ENCODE measurements at places on chromosomes 6 and 20.

GRCh38 chr6:154512201-154512600, 1.7 kb upstream of the CNKSR3 start:
- DNase-seq: no peak

GRCh38 chr6:75077701-75078100, 128.2 kb downstream of the COL12A1 start:
- no peak for DNase-seq

GRCh38 chr6:31042806-31043205, 32.5 kb downstream of the MUC22 start:
- DNase-seq: peak; percentile 17

DNA sequence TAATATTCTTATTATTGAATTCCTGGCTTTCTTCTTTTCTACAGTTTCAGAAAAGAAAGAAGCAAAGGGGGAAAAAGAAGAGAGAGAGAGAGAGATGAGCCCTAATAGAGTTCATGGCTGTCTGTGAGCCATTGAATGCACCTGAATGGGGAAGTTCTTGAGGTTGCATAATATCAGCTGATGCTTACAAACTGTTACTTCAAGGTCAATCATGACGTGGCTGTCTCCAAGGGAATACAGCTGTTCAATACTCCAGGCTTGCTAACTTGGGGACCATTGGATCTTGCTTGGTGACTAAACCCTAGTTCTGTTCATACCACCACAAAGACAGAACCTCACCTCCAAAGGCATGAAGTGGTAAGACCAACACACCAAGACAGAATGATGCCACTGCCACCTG, 180.4 kb downstream of the ADGRG6 start:
- no peak for DNase-seq

DNA sequence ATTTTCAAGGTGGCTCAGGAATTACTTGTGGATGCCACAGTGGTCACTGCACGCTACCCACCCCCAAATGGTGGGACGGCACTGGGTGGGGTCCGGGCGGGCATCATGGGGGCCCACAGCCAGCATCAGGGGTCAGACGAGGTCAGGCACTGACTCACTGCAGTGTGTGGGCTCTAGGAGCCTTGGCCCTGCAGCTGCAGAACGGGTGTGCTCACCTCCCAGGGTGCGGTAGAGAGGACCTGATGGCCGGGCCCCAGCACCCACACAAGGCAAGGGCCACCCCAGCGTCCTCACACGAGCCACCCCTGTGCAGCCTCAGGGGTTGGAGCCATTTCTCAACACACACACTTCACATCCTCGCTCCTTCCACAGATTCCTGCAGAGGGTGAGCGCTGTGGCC, 34.3 kb downstream of the KCNQ2 start:
- DNase-seq: no peak

DNA sequence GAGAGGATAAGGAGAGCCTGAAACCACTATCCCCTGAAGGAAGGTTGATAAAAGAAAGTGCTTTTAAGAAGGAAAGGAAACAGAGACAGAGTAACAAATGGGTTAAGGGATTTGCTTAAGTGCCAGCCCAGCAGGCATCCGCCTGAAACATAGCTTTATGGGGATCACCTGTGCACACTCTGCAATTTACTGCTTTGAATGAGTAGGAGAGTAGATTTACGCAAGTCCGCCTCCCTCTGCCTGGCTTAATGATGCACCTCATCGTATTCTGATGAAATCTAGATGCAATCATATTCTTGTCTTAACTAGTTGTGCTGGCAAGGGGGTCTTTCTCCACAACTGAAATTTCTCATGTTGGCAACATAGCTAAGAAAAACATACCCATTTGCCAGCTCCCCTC, 101.1 kb upstream of the ID4 start:
- DNase-seq: no peak

- DNase-seq: no peak
Observed at GRCh38 chr6:136155191-136155590, 94.9 kb downstream of the MTFR2 start.

GRCh38 chr6:151782560-151782959, 24.9 kb upstream of the ESR1 start:
- DNase-seq: no peak

- DNase-seq: no peak
Observed at GRCh38 chr20:63488315-63489251, 10.3 kb downstream of the EEF1A2 start.

GRCh38 chr20:57346477-57346876, 4.6 kb upstream of the RAE1 start:
- peak; percentile 56 for DNase-seq

DNA sequence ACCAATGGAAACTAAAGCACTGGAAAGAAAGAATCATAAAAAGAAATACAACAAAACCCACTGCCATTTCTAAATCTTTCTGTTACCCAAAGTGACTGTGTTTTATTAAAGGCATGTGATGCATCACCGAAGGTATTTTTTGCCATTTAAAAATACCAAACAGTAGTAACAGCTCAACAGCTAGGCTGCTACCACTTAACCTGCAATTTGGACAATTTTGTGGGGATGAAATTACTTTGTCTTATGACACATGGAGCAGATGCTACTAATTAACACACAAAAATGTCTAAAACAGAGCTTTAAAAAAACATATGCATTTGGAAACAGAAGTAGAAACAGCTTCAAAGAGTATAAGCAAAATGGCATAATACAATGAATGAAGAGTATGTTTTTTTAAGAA, 97.4 kb downstream of the ATXN1 start:
- DNase-seq: no peak

DNA sequence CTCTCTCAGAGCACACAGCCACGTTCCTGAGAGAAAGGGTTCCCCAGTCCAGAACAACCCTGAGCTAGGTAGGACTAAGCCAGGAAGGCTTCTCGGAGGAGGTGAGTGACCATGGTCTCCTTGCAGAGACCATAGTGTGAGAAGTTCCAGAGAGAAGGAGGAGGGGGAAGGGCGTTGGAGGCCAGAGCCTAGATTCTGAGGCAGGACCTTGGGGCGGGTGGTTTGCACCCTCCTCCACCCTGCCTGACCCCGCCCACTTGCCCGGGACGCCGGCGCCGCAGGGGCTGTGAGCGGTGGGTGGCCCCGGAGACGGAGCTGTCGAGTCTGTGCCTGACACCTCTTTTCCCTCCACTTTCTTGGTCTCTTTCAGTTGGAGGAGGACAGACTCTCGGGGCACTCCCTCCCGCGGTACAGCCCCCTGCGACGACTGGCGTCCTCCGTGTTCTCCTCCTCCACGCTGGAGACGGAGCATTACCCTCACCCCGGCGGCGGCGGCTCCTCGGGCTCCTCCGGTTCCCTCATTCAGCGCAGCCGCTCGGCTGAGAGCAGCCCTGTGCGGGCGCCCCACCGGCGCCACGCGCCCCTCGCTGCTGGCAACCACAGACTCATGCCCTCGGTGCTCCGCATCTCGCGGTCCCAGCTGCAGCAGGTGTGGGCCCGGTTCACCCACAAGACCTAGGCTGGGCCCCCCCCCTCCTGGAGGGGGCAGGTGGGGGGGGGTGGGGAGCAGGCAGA, 26.2 kb downstream of the TTBK1 start:
- peak; percentile 44 for DNase-seq

DNA sequence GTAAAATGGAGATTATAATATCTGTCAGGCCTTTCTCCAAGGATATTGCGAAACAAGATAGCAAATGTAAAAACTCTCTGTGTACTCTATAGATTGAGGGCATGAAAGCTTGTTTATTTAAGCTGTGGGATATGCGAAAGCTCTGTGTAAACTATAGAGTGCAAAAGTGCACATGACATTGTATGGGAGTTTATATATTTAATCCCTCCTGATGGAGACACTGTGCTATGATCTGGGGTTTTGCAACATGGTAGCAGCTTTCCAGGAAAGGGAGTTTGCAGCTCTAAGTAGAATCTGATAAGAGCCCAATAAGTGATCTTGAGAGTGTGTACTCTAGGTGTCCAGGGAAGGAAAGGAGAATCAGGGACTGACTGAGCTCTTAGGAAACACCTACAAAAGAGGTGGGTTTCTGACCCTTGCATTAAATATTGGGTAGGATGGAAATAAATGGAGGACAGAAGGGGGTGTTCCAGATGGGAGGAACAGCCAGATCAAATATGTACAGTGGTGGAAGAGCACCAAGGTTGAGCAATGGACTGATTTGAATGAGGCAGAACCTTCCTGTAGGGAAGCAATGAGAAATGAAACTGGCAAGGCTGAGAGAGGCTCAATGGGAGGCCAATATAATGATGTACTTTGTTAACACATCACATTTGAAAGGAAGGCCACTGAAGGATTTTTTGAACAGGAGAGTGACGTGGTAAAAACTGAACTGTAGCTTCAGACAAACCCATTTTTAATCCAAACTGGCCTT, 450.1 kb downstream of the GJA1 start:
- no peak for DNase-seq

GRCh38 chr6:25359891-25360290, 80.7 kb downstream of the CARMIL1 start:
- no peak for DNase-seq

DNA sequence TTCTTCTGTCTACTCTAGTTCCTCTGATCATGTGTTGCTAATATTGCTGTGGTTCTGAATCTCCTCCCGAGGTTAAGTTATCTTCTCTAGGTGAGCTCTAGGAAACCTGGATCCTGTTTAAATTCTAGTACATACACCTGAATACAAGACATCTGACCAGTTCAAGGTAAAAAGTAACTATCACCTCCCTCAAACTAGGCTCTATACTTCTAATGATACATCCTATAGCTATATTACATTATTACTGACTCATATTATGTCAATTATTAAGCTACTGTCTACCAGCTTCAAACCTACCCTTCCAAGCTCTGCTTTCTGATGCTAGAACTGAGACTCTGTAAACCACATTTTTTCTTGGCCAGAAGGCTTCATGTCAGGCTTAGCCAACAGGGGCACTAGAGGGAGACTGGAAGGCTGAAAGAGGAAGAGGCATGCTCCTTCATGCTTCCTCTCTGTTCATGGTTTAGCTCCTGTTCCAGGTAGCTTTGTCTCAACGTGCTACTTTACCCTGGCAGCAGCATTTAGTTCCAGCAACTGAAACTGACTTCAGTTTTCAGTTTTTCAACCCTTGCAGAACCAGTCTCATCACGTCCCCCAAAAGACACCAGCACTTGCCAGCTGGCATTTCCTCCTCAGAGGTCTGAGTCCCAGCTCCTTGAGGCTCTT, 148.4 kb upstream of the TOP1 start:
- no peak for DNase-seq

DNA sequence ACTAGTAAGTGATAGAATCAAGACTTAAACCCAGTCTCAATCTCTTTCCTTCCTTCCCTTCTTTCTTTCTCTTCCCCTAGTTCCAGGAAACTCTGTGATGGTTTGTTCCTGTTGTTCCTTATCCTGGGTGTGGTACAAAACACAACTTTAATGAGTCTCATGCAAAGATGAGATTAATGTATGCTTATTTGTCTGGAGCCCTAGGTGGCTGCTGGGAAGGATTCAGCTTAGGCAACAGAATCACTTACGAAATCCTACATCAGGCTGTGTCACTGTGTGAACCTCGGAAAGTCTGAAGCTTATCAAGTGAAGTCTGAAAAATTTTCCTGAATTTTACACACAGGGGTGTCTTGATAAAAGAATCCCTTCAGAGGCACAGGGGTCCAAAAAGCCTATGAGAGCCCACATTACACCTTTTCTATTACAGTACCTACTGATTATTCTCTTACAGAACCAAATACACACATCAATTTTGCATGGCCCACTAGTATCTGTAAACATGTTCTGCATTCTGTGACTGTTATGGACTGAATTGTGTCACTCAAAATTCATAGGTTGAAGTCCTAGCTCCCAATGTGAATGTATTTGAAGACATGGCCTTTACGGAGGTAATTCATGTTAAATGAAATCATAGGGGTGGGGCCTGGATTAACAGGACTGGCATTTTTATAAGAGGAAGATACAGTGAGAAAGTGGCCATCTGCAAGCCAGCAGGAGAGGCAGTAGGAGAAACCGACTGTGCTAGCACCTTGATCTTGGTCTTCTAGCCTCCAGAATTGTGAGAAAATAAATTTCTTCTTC, 144.7 kb downstream of the MYB start:
- no peak for DNase-seq

GRCh38 chr6:152380993-152381898, 255.9 kb downstream of the SYNE1 start:
- no peak for DNase-seq

GRCh38 chr20:46063151-46063550, 26.6 kb downstream of the NCOA5 start:
- DNase-seq: no peak

GRCh38 chr20:63864545-63864977, 509 bp upstream of the TPD52L2 start:
- no peak for DNase-seq

GRCh38 chr20:45174434-45175364, at the start of gene PI3:
Gene PI3 (plus strand): TSS chr20:45174902. CDS start chr20:45174923, 21 bp downstream.
- DNase-seq: no peak

- no peak for DNase-seq
Observed at GRCh38 chr6:14141351-14142062, 23.9 kb downstream of the CD83 start.

GRCh38 chr6:166361077-166361429, 18.7 kb upstream of the SFT2D1 start:
- no peak for DNase-seq

DNA sequence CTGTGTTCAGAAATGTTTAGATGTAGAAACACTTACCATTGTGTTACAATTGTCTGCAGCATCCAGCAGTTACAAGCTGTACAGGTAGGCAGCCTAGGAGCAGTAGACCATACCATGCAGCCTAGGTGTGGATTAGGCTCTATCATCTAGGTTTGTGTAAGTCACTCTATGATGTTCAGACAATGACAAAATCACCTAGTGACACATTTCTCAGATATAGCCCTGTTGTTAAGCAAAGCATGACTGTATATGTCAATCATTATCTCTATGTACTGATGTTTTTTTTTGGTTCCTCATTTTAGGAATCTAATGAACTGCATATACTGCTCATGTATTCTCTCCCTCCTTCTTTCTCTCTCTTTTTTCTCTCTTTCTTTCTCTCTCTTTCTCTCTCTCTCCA, 22.2 kb downstream of the CST8 start:
- DNase-seq: no peak

DNA sequence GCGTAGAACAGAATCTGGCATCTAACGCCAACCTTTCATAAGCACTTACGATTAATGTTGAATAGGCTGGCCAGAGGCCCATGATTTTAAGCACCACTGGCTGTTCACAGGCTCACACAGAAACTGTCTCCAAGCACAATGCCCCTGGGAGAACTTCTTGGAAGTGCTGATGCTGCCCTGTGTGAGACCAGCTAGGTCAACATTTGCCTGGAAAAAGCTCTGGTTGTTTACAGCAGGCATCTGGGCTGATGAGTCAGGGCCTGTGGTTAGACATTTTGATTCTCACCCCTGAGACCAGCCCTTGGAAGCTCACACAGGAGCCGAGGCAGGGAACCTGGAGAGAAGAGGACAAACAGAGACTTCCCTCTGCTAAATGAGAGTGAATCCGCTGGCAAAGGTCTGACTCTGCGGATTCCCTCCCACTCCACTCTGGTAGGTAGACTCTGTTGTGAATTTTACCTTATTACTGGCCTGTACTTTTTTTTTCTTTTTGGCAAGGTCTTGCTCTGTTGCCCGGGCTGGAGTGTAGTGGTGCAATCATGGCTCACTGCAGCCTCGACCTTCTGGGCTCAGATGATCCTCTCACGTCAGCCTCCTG, 6.8 kb upstream of the SULF2 start:
- no peak for DNase-seq

Measured in CD4-positive, alpha-beta T cell treated with Interleukin-1 beta for 1 hour (primary cell).